ENCODE measurements at places on chromosomes 4 and X. TPM values are rescaled to one million over a fixed set of nuclear protein-coding genes. Genes with fewer than 3 reads are reported as not detected.

DMD gene
- 68.8 TPM for total RNA-seq

TCEAL8 gene
- total RNA-seq = 44.8 TPM

CT45A1 gene
- total RNA-seq = not detected

FAM13A gene
- total RNA-seq = 147 TPM

NWD2 gene
- 0.22 TPM for total RNA-seq
